CD4-positive, alpha-beta T cell (primary cell): ENCODE measurements at places on chromosomes 7 and 10.
A peak's percentile ranks its signal among the peaks of the same experiment; 100 is the strongest.

DNA sequence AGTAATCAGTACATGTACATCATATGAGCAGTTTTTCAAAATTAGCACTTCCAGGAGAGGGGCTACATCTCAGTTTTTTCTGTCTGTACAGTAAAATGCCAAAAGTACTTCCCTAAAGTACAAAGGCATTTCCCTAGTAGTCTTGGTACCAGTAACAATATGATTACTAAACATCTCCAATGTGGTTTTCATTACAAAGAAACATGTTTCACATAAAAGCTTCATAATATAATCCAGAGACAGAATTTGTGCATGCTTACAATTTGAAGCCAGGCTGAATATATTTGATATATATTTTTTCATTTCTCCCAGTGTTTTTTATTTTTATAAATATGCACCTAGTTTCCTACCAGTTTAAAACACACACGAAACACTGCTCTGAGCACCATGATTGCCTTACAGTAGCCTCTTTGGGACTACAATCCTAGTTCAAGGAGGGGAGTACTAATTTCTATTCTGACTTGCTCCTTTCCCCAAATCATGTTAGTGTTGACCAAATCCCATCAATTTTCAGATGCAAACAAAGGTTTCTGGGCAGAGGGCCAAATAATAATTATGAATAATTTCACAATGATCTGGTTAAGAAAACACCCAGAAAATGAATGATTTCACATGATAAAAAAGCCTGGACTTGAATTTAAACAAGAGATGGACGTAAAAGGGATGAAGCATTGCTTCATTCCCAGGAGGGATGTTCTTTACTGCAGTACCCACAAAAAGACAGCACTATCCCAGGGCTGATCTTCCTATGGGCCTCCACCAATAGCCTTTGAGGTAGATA is 201.3 kb downstream of the SLC25A13 start:
- H3K27ac ChIP-seq = no peak overlapping the region
- H3K27me3 ChIP-seq = no peaks in the 10 kb centered on the region
- DNase-seq = no peak
- H3K4me3 ChIP-seq = no peak overlapping the region

DNA sequence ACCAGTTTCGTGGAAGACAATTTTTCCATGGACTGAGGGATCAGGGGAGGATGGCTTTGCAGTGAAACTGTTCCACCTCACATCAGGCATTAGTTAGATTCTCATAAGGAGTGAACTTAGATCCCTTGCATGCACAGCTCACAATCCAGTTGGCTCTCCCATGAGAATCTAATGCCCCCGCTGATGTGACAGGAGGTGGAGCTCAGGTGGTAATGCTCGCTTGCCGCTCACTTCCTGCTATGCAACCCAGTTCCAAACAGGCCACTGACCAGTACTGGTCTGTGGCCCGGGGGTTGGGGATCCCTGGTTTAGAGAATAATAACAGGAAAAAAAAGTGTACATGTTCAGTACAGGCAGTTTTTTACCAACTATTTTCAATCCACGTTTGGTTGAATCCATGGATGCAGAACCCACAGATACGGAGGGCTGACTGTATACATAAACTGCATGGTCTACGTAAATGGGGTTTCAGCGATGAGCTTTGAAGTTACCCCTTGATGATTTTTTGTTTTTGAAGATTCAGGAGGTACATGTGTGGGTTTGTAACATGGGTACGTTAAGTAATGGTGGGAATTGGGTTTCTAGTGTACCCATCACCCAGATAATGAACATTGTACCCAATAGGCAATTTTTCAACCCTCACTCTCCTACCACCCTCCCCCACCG is 24.5 kb downstream of the OGDH start:
- peak overlapping the region; percentile 13 for H3K4me3 ChIP-seq
- peak overlapping the region; percentile 87 for H3K27ac ChIP-seq
- no peak for DNase-seq
- H3K36me3 ChIP-seq = peaks cover 22% of the 10 kb centered on the region
- H3K4me1 ChIP-seq = peaks cover 92% of the 10 kb centered on the region

DNA sequence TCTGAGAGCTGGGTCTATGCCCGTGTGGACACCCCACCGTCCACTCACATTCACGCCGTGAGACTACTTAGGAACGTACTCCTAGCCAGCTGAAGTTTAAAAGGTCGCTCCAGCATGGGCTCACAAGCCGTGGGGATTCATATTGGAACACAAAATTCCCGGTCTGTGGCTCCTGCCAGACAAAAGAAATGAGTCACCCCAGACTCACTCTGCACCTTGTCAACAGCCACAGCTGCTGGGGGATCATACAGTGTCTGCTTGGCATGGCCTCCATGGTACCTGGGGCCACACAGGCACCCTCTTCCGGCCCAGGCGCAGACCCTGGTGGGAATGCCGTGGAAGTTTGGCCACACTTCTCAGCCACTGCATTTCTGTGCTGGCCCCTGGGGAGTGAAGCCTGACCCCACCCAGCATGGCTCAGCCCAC is 228.4 kb downstream of the DNAJB6 start:
- no peak overlapping the region for H3K4me3 ChIP-seq
- H3K36me3 ChIP-seq = no peaks in the 10 kb centered on the region
- no peak for DNase-seq
- peaks cover 18% of the 10 kb centered on the region for H3K4me1 ChIP-seq

- no peak overlapping the region for H3K4me3 ChIP-seq
- H3K27ac ChIP-seq = no peak overlapping the region
- DNase-seq = no peak
- H3K36me3 ChIP-seq = no peaks in the 10 kb centered on the region
Measured at GRCh38 chr10:74936577-74937265, 110.3 kb downstream of the KAT6B start.

DNA sequence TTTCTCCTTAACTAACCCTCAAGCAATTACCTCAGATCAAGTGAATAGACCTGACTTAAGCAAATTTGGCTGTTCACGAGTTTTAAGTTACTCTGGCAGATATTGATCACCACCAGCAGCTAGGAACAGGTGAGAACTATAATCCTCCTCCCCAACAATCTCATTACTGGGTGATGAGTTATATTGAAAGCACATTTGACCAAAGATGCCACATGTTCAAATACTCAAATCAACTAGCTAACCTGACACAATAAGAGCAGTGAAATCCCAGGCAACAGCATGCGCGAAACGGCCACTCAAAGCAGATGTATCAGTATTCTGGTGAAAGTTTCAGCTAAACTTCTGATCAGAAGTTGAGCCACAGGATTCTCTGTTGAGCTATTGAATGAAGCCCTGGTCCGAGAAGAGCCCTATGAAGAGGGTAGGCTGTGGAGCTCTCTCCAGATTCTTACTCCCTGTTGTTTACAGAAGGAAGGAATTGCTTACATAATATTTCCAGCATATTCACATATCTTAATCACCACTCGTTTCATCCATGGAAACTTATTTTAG is 52.6 kb downstream of the CAV1 start:
- DNase-seq = no peak
- no peaks in the 10 kb centered on the region for H3K4me1 ChIP-seq
- H3K27ac ChIP-seq = no peak overlapping the region

- no peaks in the 10 kb centered on the region for H3K36me3 ChIP-seq
- peaks cover 2% of the 10 kb centered on the region for H3K27me3 ChIP-seq
- H3K4me1 ChIP-seq = peaks cover 19% of the 10 kb centered on the region
- DNase-seq = no peak
- no peak overlapping the region for H3K4me3 ChIP-seq
Measured at GRCh38 chr7:100393233-100393905, 20.1 kb downstream of the PILRA start.

DNA sequence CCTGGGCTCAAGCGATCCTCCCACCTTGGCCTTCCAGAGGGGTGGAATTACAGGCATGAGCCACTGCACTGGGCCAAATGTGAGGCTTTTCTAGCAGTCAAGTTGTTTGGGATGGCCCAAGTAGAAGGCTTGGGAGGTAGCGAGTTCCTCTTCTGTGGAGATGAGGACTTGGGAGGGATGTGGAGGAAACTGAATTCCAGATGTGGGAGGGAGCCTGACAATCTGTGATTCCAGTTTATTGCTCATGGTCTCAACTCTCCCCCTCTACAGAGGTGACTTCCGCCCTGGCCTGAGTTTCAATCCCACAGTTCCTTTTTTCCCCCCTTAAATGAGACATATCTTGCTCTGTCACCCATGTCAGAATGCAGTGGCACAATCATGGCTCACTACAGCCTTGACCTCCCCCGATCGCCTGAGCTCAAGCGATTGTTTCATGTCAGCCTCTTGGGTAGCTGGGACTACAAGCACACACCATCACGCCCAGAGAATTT is 3.4 kb downstream of the STYXL1 start:
- no peak overlapping the region for H3K27ac ChIP-seq
- no peak overlapping the region for H3K4me3 ChIP-seq
- DNase-seq = no peak
- H3K4me1 ChIP-seq = peaks cover 37% of the 10 kb centered on the region
- no peaks in the 10 kb centered on the region for H3K27me3 ChIP-seq

DNA sequence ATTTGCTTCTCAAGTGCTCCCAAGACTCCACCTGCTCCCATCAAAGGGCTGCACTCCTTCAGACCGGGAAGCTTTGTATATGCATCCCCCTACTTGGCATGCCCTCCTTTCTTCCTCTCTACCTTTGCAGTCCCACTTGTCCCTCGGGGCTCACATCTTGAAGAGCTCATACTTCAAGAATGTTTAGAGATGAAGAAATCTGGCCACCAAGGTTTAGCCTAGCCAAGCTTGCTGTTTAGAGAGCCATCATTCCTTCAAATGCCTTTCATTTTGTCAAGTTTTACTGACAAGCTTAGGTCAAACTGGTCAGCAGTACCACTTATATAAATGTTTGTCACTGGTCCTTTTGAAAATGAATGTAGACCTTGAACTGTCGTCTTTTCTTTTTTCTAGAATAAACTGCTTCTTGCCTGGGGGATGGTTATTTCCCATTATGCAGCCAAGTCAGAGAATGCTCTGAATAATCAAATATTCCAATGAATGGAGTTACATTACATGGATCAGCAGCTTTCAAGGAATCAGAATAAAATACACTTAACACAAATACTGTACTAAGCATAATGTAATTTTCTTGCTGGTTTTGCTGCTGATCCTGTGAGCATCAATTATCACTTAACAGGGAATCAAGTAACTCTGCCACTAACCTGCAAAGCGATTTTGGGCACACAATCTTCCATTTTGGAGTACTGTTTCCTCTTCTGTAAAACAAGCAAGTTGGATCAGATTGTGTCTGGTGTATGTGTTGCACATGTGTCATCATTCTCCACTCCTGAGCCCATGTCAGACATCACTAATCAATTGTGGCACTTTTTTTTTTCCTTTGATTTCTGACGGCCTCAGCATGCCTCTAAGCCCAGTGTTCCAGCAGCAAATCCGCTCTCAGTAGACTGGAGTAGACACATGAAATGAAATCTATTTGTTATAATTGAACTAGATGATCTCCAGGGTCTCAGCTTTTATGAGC is 357.9 kb downstream of the PTEN start:
- no peaks in the 10 kb centered on the region for H3K27me3 ChIP-seq
- no peaks in the 10 kb centered on the region for H3K4me1 ChIP-seq
- H3K27ac ChIP-seq = no peak overlapping the region
- H3K36me3 ChIP-seq = no peaks in the 10 kb centered on the region

GRCh38 chr10:7787150-7787856 is 490 bp downstream of the KIN start:
- peaks cover 16% of the 10 kb centered on the region for H3K36me3 ChIP-seq
- H3K27me3 ChIP-seq = no peaks in the 10 kb centered on the region
- peaks cover 25% of the 10 kb centered on the region for H3K4me1 ChIP-seq
- no peak for DNase-seq
- H3K27ac ChIP-seq = peak overlapping the region; percentile 42

DNA sequence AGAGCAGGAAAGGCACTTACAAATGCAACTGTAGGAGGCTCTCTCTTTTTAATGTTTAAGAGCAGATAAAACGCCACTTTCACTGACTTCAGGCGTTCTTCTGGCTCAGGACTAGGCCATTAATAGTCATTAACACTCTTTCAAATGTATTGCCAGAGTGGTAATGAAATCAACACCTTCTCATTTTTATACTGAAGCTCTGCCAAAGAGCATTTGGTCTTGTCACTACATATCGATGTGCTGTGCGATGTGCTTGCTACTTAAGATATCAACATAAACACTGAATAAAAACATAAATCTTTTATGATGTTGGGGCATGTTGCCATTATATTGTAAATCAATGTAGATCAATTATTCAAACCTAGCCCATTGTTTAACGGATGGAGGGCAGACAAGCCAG is 634.7 kb downstream of the ARL4A start:
- H3K27ac ChIP-seq = no peak overlapping the region
- no peak for DNase-seq
- no peaks in the 10 kb centered on the region for H3K4me1 ChIP-seq

GRCh38 chr7:43905956-43906330 is 453 bp downstream of the URGCP start:
- H3K36me3 ChIP-seq = no peaks in the 10 kb centered on the region
- no peaks in the 10 kb centered on the region for H3K27me3 ChIP-seq
- H3K4me3 ChIP-seq = peak overlapping the region; percentile 66
- peak; percentile 45 for DNase-seq
- peak overlapping the region; percentile 25 for H3K27ac ChIP-seq

DNA sequence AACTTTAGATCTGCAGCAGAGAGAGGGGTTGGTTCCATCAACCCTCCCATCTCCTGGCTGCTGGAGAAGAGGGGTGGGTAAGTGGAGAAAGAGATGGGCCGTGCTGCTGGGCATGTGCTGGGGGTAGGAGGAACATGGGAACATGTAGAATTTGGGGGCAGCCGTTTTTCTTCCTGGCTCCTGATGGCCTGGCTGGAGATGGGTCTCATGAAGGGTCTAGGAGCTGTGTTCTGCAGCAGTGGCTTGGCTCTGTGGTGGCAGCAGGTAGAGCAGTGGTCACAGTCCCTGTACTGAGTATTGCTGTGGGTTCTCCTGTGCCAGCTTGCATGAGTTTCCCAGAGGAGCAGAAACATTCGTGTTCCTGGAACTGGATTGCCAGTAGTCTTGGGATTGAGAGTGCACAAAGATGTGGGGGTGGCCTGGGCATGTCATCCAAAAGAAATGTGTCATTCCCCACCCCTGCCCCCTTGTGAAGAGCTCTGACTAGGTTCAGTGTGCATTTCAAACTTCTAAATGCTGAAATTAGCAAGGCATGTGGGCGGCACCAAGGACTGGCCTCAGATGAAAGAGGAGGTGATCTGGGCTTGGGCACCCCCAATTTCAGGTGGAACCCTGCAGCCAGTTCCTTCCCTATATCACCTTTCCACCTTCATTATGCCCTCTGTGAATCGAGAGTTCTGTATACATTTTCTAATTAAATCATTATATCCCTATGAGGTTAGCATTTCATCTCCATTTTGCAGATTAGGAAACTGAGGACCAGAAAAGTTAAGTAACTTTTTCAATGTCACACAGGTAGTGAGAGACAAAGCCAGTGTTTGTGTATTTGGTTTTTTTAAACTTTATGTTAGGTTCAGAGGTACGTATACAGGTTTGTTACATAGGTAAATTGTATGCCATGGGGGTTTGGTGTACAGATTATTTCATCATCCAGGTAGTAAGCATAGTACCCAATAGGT is 2.1 kb downstream of the CHST3 start:
- H3K4me3 ChIP-seq = no peak overlapping the region
- H3K27me3 ChIP-seq = peaks cover 31% of the 10 kb centered on the region
- no peaks in the 10 kb centered on the region for H3K36me3 ChIP-seq
